Uterus (tissue), 4 donors: ENCODE measurements at places on chromosomes 7 and 10. TPM values are rescaled to one million over a fixed set of nuclear protein-coding genes. Genes with fewer than 3 reads are reported as not detected.
A peak's percentile ranks its signal among the peaks of the same experiment; 100 is the strongest.

DNA sequence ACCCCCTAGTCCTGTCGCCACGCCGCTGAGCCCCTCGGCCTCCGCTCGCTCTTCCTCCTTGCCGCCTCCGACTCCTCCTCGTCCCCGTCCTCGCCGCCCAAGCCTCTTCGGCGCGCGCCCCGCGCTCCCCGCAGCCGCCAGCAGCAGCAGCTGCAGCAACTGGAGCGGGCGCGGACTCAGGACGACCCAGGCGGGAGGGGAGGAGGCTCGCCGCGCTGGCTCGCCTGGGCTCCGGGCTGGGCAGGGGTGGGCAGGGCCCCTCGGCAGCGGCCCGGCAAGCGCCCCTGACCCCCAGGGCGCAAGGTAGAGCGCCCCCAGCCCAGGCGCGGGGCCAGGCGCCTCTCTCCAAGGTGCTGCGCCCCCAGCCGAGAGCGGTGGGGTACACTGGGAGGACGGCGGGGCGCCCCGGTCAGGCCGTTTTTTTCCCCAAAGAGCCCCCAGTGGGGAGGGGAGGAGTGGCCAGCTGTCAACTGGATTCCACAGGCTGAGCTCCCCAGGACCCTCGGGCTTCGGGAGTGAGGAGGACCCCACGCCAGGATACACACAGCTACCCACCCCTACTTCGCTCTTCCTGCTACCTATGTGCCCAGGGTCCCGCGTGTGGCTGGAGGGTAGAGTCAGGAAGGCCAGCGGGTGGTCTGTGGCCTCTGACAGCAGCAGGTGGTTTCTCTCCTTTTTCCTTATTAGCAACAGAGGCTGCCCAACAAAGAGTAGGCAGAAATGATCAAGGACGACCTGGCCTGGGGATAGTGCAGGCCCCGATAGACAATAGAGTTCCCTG is 903 bp upstream of the KCNMA1 start:
- peak overlapping the region; percentile 88 for H3K27ac ChIP-seq
- H3K27me3 ChIP-seq = no peaks in the 10 kb centered on the region
- H3K4me1 ChIP-seq = peaks cover 3% of the 10 kb centered on the region
- H3K4me3 ChIP-seq = peak overlapping the region; percentile 35
- DNase-seq = peak; percentile 46

GRCh38 chr7:114766041-114766356 is 155.9 kb upstream of the MDFIC start:
- no peak overlapping the region for H3K4me3 ChIP-seq
- H3K36me3 ChIP-seq = no peaks in the 10 kb centered on the region
- H3K27me3 ChIP-seq = no peaks in the 10 kb centered on the region

GRCh38 chr7:4167385-4167910 is 514.6 kb upstream of the FOXK1 start:
- H3K4me3 ChIP-seq = no peak overlapping the region
- no peaks in the 10 kb centered on the region for H3K4me1 ChIP-seq
- DNase-seq = no peak
- no peaks in the 10 kb centered on the region for H3K36me3 ChIP-seq

Gene LRMDA
- total RNA-seq = 2.8 TPM
